ENCODE measurements at places on chromosomes 7 and 10.

- no peak for DNase-seq
Measured at GRCh38 chr7:140441519-140441918, 37.7 kb downstream of the RAB19 start.

DNA sequence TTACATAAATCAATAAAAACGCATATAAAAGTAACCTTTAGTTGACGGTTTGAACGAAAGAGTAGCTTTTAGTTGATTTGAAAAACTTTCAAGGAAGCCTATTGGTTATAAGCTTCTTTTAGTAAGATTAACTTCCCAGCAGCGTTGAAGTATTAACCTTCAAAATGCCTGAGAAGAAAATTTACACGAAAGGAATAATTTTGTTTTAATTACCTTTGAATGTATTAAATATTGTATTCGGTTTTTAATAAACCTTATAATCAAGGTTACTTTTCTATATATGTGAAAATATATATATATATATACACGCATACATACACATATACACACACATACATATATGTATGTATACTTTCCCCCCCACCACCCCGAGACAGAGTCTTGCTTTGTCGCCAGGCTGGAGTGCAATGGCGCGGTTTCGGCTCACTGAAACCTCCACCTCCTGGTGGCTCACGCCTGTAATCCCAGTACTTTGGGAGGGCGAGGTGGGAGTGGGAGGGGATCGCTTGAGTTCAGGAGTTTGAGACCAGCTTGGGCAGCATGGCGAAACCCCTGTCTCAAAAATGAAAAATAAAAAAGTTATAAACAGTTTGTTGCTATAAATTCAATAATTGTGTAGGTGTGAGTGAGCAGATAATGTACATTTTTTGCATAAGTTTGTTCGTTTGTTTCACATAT is 57.6 kb upstream of the EZH2 start:
- DNase-seq: peak; percentile 33

DNA sequence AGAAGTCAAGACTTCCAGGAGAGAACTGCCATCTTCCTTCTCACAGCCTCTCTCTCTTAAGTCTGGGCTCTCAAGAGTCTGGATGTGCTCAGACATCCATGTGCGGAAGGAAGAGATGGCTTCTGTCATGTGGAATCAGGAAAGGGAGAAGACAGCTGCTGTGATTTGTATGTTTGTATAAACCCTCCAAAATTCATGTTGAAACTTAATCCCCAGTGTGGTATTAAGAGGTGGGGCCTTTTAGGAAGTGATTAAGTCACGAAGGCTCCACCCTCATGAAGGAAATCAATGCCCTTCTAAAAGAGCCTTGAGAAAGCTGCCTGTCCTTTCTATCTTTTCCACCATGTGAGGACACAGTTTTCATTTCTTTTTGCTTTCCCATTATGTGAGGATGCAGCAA is 73.9 kb upstream of the PTN start:
- DNase-seq: no peak

- DNase-seq: no peak
Measured at GRCh38 chr10:63822496-63822895, 301.3 kb downstream of the REEP3 start.

GRCh38 chr7:128307061-128307460 is 36.6 kb downstream of the RBM28 start:
- no peak for DNase-seq

GRCh38 chr10:65348637-65349036 is 1577.2 kb upstream of the LRRTM3 start:
- no peak for DNase-seq

GRCh38 chr7:41445946-41446345 is 256.9 kb downstream of the INHBA start:
- no peak for DNase-seq

- DNase-seq: no peak
Measured at GRCh38 chr10:1559311-1559710, 178.0 kb downstream of the ADARB2 start.

DNA sequence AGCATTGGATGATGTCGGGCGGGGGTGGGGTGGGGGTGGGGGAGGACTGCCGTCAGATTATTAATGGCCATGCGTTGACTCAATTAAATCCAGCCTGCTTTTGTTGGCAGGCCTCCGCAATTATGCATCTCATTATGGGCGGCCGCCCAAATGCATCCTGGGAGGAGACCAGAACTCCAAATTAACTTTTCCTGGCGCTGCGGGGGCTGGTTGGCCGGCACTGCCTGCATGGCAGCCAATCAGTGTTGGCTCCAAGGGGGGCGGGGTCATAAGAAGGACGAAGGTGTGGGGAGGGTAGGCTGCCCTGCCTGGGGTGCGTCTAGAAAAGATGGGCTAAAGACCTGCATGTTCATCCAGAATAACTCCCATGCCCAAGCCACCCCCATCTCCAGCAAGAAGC is 83.9 kb upstream of the PAX2 start:
- DNase-seq: no peak

DNA sequence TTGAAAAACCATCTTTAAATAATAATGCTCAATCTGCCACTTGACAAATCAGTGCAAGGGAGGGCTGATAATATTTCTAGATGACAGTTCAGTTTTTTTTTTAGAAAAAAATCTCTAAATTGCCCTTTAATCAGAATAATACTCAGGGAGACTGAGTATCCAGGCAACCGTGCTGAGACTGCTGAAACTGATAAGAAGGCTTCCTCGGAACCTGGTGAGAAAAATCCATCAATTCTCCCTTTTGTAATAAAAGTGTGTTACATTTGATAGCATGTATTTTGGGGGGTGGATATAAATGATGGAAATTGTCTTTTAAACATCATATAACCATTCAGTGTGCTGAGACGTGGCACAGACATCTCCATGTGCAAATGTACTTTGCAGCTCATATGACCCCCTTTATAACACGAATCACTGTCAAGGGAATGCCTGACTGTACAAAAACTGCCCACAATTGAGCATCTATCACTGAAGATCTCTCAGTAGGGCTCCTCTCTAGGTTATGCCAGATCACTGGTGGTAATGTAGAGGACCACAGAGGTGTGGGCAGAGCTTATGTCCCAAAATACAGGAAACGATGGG is 491.1 kb upstream of the ADARB2 start:
- no peak for DNase-seq

DNA sequence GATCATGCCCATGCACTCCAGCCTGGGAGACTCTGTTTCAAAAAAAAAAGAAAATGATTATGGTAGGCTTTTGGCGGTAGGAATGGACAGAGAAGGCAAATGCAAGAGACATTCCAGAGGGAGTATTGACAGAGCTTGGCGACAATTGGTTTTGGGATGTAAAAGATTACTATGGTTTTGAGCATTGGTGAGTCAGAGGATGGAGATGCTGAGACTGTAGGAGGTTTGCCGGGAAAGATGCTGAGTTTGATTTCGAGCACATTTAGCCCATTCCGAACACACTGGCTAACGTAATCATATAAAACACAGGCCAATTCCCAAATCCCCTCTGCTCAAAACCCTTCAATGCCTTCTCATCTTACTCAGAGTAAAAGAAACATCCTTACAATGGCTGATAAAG is 161.6 kb upstream of the MKLN1 start:
- DNase-seq: no peak

- DNase-seq: no peak
Measured at GRCh38 chr7:79454361-79454960, 994 bp upstream of the MAGI2 start.

DNA sequence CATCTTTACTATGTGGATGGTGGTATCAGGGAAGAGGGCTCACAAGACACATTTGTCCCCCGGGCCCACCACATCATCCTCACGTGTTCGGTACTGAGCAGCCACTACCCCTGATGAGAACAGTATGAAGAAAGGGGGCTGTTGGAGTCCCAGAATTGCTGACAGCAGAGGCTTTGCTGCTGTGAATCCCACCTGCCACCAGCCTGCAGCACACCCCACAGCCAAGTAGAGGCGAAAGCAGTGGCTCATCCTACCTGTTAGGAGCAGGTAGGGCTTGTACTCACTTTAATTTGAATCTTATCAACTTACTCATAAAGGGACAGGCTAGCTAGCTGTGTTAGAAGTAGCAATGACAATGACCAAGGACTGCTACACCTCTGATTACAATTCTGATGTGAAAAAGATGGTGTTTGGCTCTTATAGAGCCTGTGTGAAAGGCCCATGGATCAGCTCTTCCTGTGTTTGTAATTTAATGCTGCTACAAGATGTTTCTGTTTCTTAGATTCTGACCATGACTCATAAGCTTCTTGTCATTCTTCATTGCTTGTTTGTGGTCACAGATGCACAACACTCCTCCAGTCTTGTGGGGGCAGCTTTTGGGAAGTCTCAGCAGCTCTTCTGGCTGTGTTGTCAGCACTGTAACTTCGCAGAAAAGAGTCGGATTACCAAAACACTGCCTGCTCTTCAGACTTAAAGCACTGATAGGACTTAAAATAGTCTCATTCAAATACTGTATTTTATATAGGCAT is 9.1 kb upstream of the CSGALNACT2 start:
- no peak for DNase-seq

DNA sequence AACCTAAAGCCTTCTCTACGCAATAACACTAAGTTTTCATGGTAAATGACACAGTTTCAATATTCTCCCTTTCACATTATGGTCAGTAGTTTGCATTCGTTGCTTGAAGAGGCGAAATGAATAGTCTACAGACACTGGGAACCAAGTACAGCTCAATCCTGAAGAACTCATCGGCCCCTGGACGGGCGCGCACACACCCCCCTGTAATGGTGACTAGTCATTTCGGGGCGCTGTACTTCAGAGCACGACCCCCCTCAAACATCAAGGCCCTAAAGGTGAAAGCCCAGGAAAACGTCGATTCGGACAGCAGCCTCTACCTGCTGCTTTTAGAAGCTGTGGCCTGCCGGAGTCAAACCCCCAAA is 1.0 kb downstream of the NT5C2 start:
- no peak for DNase-seq

GRCh38 chr10:92381543-92381954 is 90.6 kb downstream of the MARCHF5 start:
- DNase-seq: no peak

DNA sequence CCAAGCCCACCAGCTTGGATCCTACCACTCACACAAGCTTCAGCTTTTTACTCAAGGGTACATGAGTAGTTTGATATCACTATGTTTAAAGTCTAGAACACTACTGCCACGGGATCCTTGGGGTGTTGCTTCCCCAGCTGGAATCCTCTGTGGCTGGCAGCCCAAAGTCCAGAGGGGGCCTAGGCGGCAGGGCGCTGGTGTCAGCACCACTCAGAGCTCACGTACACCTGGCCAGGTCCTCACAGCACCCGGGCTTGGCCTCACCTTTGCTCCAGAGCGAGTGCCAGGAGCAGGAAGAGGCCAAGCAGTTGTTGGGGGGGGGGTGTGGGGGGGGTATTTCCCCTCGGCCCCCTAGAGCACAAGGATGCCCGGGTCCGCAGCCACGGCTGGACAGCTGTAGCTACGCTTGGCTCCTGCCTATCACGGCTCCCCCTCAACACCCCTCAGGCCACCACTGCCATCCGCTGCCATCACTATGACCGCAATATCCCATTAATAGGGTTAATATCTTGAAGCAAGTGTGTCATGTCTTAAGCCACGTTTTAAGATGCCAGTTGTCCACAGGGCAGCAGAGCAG is 17.0 kb downstream of the ZDHHC6 start:
- no peak for DNase-seq

DNA sequence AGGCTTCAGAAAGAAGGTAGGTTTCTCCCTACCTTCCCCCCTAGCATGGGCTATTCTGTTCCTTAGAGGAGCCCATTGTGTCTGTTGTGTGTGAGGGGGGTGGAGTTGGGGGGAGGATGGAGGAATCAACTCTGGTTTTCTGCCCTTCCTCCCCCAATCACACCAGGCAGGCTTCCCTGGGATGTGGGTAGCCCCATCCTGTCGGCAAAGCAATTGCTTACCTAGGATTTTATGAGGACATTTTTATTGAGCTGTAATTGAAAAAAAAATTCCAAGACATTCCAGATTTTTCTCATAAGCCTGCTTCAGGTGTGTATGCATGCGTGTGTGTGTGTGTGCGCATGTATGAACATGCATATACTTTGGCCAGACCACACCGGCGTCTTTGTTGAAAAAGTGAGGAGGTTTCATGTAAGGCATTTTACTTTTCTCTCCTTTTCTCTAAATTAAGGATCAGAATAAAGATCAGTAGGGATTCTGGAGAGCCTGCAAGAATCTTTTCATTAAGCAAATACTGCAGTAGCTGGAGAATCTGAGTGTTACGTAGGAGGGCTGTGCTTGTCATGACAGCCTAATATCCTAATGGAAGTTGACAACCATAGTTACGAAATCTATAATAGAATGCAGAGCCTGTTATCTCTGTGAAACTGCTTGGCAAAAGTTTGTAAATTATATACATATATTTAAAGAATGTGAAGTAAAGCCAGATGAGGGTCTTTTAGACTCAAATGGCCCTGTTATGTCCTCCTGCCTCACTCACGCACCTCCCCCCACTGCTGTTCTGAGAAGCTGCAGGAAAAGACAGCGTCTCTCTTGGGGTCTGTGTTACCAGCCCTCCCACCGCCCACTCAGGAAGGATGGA is 27.3 kb upstream of the SAMD8 start:
- DNase-seq: no peak

GRCh38 chr7:115363916-115364315 is 442.0 kb downstream of the MDFIC start:
- no peak for DNase-seq

DNA sequence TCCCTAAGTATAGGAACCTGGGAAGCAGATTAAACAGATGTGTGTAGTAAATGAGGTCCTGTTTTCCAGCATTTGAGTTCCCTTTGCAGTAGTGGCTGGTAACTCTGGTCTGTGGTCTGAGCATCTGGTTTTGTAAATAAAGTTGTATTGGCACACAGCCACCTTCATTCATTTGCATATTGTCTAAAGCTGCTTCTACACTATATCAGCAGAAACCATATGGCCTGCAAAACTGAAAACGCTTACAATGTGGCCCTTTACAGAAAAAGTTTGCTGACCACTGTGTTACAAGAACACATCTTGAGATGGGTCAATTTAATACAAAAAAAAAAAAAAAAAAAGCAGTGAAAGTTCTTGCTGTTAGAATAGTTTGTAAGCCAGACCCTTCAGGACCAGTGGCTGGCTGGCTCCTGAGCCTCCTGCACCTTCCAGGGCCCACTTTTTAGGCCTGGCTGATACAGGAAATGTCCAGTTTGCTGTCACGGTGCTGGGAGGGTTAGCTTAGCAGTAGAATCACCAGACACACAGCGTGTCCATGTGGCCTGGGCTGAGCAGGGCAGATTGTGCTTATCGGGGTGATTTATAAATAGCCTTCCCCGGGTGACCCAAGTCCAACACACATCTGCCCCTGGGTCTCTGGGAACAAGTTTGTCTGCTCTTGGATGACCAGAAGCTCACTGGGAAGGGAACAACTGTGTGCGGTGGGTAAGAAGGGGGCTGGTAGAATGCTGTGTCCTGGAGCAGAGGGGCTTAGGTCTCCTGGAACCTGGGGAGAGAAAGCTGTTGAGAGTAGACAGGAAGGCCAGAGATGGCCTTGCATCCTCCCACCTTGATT is 1.4 kb downstream of the C10orf71 start:
- DNase-seq: no peak

- no peak for DNase-seq
Measured at GRCh38 chr7:139431459-139431858, 52.0 kb downstream of the KLRG2 start.

DNA sequence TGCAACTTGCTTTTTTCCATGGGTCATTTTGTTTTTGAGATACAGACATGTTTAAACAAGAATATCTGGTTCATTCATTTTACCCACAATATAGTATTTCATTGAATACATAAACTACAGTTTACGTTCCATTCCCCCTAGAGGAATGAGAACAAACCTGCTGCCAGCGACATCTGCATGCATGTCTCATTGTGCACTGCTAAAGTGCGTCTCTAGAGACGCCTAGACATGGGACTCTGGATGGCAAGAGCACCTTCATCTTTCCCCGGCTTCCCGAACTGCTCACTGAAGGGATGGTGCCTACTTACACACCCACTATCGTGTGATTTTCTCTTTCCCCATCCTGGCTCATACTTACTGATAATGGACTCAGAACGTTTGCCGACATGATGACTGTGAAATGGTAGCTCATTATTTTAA is 1.2 kb upstream of the ZNF777 start:
- no peak for DNase-seq
